ENCODE measurements at places on chromosomes 16 and 17.

DNA sequence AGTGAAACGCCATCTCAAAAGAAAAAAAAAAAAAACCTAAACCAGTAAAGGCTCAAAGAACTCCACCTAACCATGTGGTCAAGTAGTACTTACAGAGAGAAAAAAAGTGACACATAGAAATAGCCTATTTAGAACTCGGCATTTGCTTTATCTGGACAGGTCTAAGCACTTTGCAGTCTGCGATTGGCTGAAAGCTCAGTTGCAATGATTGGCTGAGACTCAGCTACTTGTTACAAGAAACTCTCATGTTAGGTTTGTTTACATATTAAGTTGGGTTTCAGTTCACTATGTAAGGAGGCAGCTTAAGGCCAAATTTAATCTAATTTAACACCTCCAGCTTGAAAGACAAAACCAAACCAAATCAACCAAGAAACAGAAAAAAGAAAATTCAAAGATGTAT lies 19.1 kb downstream of the ABCC3 start:
- no peak for DNase-seq

DNA sequence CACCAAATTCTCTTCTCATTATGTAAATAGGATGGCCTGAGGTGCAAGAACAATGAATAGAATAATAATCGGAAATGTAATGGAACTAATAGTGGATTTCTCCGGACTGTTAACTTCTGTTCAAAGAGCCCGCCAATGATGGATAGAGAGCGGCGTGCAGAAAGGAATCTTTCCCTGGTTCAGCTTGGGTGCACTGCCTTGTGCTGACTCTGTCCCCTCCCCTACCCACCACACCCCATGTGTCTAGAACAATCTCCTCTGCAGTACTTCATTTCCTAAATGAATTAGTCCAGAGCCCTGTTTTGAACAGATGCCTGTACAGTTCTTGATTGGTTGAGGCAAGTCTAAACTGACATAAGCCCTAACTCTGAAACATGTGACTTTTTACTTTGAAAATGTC lies 125.4 kb downstream of the CDH13 start:
- DNase-seq = no peak

DNA sequence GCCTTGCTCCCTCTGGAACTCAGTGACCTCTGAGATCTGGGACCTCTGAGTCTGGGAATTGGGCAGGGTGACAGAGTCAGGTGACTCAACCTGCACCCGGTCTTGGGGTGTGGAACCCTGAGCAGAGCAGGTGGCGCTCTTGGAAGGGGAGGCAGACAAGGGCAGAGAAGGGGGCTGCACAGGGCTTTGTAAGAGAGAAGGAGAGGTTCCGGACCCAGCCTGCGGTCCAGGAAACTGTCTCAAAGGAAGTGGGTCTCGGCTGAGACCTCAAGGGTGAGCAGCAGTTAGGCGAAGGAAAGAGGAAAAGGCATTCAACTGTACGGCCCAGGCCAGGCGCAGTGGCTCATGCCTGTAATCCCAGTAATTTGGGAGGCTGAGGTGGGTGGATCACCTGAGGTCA lies 10.0 kb upstream of the RIPOR1 start:
- no peak for DNase-seq

GRCh38 chr16:85989376-85989775 lies 90.4 kb downstream of the IRF8 start:
- no peak for DNase-seq

DNA sequence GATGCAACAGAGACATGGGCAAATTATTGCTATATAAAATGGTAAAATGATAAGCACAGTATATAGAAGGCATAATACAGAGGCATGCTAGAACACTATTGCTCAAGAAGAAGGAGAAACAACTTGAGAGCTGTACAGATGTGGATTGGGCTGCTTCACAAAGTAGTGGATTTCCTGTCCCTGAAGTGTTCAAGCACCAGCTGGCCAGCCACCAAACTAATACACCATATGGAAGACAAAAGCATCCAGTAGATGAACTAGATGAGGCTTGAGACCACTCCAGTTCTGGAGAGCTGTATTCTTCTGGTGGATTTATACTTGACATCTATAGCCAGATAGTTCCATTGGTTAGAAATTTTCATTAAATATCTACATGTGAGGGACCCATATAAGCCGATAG lies 134.1 kb upstream of the GNAO1 start:
- DNase-seq = no peak

DNA sequence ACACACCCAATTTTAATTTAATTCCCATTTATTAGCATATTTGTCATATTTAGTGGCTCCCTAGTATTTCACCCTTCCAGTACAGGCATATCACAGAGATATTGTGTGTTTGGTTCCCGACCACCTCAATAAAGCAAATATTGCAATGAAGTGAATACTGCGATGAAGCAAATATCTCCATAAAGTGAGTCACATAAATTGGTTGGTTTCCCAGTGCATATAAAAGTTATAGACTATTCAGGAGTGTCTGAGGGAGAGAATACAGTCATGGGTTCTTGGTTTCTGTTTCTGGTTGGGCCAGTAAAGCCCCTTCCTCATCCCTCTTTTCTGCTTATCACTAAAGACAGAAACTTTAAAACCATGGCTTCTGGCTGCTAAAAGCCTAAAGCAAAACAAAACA lies 295.4 kb upstream of the AXIN2 start:
- no peak for DNase-seq

DNA sequence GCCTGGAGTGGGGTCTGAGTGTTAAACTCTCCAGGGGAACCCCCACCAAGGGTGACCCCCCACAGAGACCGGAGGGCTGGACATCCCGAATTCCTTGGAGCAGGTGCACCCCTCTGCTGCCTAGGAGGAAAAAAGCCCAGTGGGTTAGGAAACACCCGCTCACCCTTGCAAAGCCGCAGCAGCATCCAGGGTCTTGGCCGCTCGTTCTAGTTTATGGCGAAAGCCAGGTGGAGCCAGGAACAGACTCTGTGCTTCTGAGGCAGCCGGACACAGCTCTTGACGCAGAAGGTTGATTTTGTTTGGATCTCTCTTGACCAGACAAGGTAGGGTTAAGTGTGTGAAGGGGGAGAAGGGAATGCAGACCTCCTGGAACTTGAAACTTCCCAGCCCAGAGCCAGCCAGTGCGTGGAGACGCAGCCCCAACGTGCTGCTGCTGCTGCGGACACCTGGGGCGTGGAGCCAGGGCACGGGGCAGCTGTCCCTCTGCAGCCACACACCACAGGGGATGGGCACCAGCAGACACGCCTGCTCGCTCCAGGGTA lies 154.5 kb downstream of the LAT start:
- no peak for DNase-seq

DNA sequence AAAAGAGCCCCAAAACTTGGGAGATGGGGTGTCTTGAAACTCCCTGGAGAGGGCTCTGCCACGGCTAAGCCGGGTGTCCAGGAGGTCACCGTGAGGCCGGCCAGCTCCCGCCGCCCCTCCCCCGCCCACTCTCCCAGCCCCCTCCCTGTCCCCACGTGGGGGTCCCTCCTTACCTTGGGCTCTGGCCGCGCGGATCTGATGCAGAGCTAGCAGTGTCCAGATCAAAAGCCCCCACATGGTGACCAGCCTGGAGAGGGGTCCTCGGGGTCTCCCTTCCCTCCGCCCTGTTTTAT lies 447 bp downstream of the SDK2 start:
- no peak for DNase-seq

GRCh38 chr17:1624650-1625049 lies 4.0 kb downstream of the SLC43A2 start:
- no peak for DNase-seq

DNA sequence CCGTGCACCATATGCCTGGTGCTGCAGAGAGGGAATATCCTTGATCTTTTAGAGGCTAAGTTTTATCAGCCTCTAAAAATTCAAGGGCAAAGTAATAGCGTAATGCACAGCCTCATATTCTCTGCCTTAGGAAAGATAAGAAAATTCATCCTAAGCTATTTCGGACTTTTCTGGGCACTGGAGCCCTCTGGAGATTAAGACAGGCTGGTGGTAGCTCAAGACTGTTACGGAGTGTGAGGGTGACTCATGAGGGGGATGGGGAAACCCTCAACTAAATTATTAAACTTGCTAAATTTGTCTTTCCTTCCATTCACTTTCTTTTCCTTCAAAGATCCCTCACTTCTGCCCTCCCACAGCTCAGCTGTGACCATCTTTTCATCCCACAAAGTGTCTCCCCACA lies 73.3 kb downstream of the RPH3AL start:
- no peak for DNase-seq

DNA sequence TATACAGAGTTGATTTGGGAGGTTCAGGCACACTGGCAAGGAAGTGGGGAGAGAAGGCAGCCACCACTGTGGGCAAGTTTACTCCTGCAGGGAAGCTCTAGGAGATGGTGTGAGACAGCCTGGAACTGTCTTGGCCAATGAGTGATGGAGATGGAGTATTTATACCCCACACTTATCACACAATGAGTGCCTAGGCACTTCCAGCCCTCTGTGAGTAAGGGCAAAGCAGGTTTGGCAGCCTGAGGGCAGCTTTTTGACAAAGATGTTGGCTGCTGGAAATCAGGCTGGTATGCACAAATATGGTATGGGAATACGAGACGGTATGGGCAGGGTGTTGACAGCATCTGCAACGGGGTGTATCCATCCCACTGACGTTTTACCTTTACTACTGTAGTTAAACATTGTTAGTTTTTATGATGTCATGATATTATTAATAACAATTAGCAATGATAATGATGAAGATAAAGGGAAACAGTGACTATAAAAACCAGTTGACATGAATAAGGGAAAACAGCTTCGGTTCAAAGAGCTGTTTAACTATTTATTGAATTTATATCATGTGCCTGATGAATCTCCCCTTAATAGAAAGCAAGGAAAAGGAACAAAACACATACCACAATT lies 149.9 kb downstream of the CDK5R1 start:
- no peak for DNase-seq

GRCh38 chr16:4661661-4662060 lies 31.7 kb upstream of the NUDT16L1 start:
- DNase-seq = no peak

- no peak for DNase-seq
These were observed 215.9 kb upstream of the GSE1 start for GRCh38 chr16:85396879-85397871.

DNA sequence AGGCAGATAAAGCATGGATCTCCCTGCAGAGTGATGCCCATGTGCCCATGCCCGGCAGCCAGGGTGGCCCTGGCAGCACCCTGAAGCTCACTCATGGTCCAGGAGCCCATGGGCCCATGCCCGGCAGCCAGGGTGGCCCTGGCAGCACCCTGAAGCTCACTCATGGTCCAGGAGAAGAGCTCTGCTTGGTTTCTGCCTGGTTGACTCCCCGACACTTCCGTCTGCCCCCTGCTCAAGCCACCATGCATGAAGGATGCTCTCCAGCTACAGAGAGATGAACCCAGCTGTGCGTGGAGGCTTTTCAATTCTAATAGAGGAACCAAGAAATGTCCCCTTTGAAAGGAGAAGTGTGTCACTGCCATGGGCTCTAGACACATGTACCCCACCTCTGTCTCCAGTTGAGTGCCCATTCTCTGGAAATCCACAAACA lies 8.7 kb downstream of the CCL17 start:
- no peak for DNase-seq

- no peak for DNase-seq
These were observed 15.8 kb downstream of the CACNG5 start for GRCh38 chr17:66850692-66851091.

DNA sequence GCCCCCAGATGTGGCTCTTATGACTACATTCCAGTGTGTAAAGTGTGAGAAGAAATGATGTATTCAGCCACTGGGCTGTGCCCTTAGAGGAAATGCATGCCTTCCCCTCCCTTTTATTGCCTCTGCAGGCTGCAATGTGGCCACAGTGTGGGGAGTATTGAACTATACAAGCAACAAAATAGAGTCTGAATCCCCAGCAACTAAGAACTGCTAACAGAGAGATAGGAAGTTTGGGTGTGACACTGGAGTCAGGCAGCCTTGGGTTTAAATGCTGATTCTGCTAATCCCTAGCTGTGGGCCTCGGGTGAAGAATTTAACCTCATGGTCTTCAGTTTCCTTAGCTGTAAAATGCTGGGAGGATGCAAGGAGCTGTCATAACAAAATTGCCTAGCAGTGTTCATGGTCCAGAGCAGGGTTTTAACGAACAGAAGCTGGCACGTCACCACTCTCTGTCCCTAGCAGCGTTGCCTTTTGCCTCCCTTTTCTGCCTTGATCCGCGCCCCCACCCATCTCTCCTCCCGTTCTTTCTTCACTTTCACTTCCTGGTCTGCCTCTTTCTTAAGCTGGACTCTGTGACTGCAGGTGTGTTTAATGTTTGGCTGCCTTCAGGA lies 50.3 kb downstream of the KPNA2 start:
- no peak for DNase-seq

- no peak for DNase-seq
These were observed 4.7 kb upstream of the NSMCE1 start for GRCh38 chr16:27273330-27273669.

DNA sequence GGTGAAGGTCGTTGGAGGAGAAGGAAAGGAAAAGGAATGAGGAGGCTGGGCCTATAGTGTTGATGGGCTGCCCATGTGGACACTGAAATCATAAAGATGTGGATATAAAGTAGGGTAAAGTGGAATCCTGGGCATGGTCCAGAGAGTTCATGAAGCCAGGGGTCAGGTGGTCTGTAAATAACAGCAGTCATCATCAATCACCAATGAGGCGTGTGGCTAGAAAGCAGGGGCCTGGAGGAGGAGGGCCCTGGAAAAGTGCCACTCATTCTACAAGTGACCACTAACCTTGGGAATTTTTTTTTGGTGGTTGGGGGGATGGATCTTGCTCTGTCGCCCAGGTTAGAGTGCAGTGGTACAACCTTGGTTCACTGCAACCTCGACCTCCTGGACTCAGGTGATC lies 115.3 kb upstream of the NOL11 start:
- no peak for DNase-seq

DNA sequence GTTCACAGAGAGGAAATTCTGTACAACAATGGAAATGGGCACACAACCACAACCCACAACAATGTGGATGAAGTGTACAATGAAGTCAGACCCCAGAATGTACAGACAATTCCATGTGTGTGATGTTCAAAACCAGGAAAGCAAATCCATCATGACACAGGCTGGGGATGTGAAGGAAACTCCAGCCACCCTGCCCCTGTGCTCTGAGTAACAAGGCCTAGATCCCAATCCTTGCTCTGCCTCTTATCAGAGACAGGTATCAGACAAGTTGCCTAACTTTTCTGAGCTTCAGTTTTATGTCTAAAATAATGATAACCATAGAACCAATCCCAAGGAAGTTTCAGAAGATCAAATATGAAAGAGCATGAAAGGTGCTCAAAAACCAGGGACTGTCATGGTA lies 1.8 kb upstream of the C16orf95 start:
- DNase-seq = no peak

GRCh38 chr17:5794385-5794784 lies 210.1 kb upstream of the NLRP1 start:
- no peak for DNase-seq

GRCh38 chr17:30341703-30342249 lies 7.9 kb upstream of the TMIGD1 start:
- no peak for DNase-seq

GRCh38 chr17:70344386-70345060 lies 175.2 kb downstream of the KCNJ2 start:
- no peak for DNase-seq

GRCh38 chr17:57985675-57985974 lies 2.4 kb downstream of the VEZF1 start:
- no peak for DNase-seq
